ENCODE measurements at places on chromosomes 13 and 19.

DNA sequence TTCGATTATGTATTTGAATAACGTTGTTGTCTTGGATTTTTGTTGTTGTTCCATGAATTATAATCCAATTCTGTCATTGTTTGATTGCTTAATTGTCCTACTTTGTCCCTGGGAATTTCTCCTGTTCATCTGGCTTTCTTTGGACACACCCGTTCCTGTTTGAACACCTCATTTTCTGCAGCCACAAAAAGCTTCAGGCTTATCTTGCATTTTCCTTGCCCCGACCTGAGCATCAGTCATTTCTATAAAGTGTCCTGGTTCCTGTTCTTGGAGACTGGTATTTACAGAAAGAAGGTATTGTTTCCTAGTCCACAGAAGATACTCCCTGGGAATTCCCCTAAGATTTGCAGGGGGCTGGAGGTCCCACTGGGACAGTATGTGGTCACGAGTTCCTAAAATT lies 731.8 kb upstream of the ARGLU1 start:
- DNase-seq = no peak

DNA sequence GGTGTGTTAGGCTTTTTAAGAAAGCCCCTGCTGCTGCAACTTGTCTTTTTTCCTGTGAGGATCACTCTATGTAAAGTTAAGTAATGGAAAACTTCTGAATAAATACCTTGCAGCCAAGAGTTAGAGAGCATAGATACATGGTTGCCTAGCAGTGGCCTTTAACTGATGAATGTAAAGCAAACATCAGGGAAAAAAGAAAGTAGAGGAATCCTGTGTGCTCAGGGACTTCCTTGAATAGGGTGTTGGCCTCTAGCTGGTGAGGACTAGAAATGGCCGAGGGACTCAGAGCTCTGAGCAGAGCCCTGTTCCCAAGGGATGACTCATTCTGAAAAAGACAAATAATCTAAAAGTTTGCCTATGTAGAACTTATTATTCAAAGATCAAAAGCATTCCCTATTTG lies 135.7 kb downstream of the MIPEP start:
- DNase-seq = no peak

- DNase-seq = no peak
Measured at GRCh38 chr13:106440866-106441265, 94.6 kb downstream of the EFNB2 start.

GRCh38 chr19:23098286-23098685 lies 18.5 kb upstream of the ZNF730 start:
- no peak for DNase-seq

- DNase-seq = no peak
Measured at GRCh38 chr19:28868836-28869235, 344.1 kb downstream of the UQCRFS1 start.

DNA sequence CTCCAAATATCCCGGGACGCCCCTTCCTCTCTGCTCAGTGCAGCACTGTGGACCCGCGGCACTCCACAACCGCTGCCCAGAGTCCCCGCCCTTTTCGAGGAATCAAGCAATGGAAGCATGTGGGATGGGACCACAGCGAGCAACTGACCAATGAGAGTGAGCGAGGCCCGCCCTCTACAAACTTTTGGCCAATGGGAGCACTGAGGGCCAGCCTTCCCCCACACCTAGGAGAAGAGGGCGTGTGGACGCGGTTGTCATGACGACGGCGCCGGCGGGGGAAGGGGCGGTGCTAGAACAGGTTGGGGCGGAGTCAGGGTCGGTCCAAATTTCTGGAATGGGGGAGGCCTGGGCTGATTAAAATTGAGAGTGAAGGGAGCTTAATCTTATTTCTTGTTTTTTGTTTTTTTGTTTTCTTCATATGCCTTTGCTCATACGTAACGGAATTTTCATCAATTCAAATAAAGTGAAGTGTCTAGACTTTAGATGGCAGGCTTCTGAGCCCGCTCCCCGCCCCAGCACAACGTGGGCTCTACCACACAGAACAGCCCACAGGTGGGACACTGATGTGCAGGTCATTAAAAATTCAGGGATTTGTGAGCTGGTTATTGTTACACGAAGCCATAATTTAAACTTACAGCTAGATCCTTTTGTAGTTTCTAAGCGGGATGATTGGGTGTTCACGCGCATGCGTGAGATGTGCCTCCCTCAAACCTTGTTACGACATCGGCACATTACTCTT lies at the start of gene DNAAF3:
Gene DNAAF3, minus strand, starts transcription at position 84 of the 739 bp plus-strand sequence. CDS start 200 bp downstream, outside the sequence.
- peak; percentile 74 for DNase-seq

DNA sequence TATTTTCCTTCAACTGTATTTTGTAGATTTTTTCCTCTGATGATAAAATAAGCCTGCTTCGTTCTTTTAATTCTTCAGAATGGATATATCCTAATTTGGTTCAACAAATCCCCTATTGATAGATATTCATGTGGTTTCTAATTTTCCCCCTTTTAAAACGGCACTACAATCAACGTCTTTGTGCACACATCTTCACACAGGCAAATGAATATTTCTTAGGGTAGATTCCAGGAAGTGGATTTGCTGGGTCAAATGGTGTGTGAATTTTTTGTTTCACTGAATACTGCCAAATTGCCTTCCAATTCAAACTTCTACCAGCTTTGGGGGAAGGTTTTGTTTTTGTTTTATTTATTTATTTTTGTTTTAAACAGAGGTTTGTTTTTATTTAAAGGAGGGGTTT lies 287.2 kb downstream of the FOXO1 start:
- no peak for DNase-seq

- no peak for DNase-seq
Measured at GRCh38 chr19:54518844-54519243, 16.2 kb downstream of the LAIR2 start.

DNA sequence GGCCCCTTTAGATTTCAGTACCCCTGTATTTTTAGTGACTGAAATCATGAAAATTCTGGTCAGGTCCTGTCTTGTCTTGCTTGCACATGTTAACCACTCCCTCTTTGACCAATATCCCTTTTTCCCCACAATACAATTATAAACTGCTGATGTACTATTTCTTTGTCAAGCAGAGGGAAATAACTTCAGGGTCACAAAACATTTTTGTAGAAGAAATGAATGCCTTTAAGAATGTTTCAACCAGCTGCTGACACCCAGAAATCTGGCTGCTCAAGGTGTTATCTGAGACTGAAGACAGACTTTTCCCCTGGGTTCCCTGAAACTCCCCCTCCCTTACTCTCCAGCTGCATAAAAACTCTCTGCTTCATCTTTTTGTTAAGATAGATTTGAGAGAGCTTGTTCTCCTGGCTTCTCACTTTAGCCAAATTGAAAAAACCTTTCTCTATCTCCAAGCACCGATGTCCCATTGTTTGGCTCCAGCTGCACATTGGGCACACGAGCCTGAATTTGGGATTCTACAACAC lies 18.4 kb upstream of the ACOD1 start:
- no peak for DNase-seq

- DNase-seq = no peak
Measured at GRCh38 chr19:49950956-49951526, 9.9 kb downstream of the SIGLEC11 start.

GRCh38 chr19:51439021-51439465 lies 19.2 kb downstream of the SIGLEC8 start:
- DNase-seq = peak; percentile 56
